ENCODE measurements at places on chromosomes 7 and 10. TPM values are rescaled to one million over a fixed set of nuclear protein-coding genes. Genes with fewer than 3 reads are reported as not detected.

DNA sequence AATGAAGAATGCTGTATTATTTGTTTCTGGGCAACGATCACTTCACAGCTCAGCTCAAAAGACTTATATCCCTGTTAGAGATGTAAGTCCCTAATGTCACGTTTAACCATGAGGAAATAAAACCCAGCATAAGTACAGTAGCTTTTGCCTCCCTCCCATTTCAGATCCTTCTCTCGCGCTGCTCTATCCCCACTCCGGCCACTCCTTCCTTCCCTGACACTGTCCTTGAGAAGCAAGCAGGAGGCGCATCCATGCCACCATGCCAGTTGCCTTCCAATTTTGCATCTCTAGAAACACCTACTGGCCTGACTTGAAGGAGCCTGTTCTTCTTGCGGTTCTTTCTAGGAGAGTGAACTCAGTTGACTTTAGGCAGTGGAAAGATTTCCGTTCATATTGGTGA, 1.2 kb downstream of the FAM180A start:
- DNase-seq: no peak

GRCh38 chr10:103498936-103499638, 5.6 kb downstream of the NEURL1 start:
- no peak for DNase-seq

DNA sequence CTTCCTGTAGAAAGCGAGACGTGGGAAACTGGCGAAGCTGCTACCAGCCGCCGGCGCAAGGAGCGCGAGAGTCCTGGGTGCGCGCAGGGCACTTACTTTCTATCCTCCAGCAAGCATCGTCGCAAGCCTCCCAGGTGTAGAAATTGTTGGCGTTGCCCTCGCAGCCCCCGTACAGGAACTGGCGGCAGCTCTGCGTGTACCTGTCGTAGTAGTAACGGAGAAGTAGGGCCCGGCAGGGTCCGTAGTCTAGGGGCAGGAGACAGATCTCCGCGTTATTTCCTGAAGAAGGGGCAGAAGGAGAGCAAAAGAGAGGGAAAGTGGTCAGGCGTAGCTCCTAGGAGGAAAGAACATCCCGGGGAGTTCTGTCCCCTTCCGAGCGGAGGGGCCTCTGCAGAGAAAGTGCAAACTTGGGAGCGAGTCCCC, 501 bp downstream of the TFPI2 start:
- peak; percentile 35 for DNase-seq

GRCh38 chr10:70915806-70916205, 27.4 kb upstream of the PCBD1 start:
- peak; percentile 3 for DNase-seq

GRCh38 chr10:7606951-7607404, 59.8 kb downstream of the ITIH5 start:
- DNase-seq: no peak

- DNase-seq: peak; percentile 78
Observed at GRCh38 chr7:30750683-30751650, 968 bp upstream of the INMT start.

DNA sequence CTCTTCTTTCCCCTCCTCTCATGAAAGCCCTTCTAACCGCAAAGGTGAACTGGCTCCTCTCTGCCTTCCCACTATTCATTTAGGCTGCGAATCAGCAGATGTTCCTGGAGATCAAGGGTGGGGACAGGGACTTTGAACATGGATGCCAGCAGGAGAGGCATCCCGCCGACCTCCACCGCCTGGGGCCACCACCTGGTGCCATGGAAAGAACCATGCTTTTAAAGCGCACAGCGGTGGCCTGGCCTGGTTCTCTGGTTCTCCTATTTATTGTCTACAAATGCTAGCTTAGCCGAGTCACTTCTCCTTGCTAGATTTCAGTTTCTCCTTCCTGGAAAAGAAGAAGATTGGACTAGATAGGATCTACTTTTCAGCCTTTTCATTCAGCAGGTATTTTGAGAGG, 43.2 kb upstream of the KCNMA1 start:
- DNase-seq: no peak

GRCh38 chr7:47347346-47347745, 234.6 kb downstream of the TNS3 start:
- no peak for DNase-seq

SPACDR gene
- total RNA-seq: 0.38 TPM

EMX2 gene
- 0.26 TPM for total RNA-seq
